ENCODE measurements at places on chromosomes 4 and X. TPM values are rescaled to one million over a fixed set of nuclear protein-coding genes. Genes with fewer than 3 reads are reported as not detected.
A peak's percentile ranks its signal among the peaks of the same experiment; 100 is the strongest.

GRCh38 chrX:43840265-43840664 lies 42.0 kb downstream of the MAOB start:
- peaks cover 7% of the 10 kb centered on the region for H3K27me3 ChIP-seq
- no peak overlapping the region for H3K4me3 ChIP-seq
- H3K36me3 ChIP-seq, result no peaks in the 10 kb centered on the region

DNA sequence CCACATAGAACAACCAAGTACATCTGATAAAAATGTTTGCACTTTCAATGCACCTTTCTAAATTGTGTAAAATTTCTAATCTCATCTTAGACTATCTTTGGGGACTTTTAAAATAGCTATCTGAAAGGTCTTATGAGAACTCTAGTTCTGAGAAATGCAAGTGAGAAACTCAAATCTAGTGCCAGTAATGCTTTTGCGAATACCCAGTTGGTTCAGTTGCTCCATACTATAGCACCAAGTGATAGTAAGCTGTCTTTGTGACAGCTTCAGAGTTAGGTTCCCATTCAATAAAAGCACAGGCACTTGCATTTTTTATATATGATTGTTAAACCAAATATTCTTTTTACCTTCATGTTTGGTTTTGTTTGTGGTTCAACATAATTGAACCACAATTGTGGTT lies 4.5 kb upstream of the ITM2A start:
- H3K27me3 ChIP-seq, result no peaks in the 10 kb centered on the region
- no peak for DNase-seq
- H3K27ac ChIP-seq, result no peak overlapping the region
- no peak overlapping the region for H3K4me3 ChIP-seq
- H3K36me3 ChIP-seq, result peaks cover 9% of the 10 kb centered on the region
- peaks cover 21% of the 10 kb centered on the region for H3K4me1 ChIP-seq

DNA sequence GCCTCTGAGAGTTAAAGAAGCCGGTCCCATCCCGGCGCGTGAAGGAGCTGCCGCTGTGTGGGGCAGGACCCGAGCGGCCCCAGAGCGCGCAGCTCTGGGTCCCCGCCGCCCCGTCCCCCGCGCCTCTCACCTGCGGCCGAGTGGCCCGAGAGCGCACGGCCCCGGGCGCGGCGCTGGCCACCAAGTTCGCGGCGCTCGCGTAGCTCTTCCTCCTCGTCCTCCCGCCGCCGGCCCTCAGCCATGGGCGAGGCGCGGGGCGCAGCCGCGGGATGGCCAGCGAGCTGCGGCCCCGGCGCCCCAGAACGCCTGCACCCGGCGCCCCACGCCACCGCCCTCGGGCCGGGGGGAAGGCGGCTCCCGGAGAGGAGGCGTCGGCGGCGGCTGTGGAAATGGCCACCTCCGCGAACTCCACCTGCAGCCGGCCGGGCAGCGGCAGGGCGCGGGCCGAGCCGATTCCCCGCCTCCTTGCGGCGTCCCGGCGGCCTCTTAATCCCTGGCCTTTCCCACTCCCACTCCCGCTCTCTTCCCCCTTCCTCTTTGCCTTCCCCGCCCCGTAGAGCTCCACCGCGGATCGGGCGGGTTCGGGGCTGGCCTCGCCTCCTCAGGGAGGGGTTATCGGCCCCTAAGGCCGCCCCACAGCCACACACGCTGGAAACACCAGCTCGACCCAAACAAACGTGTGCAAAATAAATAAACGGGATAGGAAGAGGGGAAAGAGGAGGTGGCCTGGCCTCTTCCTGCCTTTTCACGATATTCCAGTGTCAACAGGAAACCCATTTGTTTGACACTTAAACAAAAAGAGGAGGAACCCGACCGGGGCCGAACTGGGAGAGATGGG lies at the start of gene SH3D19:
TSS of gene SH3D19 (minus strand) at position 495 of the 838 bp plus-strand sequence. CDS start at position 242, 253 bp downstream.
- peak within 1 kb of the TSS; percentile 48 for H3K4me3 ChIP-seq
- no peak within 1 kb of the TSS for H3K27ac ChIP-seq

DNA sequence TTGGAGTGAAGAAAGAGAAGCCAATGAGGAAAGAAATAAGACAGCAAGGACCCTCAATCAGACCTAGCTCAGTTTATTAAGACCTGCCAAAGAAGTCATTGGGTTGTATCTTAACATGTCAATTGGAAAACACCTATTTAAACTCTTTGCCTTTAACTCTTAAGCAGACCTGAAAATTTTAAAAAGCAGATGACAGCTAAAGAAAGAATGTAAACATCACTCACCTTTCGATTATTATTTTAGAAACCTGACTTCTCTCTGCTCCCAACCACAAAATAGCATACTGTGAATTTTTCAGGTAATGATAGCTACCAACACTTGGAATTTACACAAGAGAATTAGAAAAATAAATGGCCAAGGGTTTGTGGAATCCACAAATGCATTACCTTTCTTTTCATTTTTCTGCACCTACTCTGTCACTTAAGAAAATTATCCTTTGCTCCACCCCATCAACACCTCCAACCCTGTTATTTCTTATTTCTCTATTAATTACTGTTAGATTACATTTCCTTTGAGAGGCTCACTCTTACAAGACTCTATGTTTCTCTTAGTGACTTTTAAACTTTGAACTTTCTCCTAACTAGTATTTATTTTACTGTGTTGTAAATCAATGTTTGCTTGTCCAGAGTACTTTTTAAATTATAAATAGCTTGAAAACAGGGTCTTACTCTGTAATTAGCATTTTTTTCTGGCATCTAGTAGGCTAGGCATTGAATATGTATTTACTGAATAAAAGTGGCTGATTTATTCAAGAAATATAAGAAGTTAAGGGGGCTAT lies 765 bp upstream of the SULT1E1 start:
- no peaks in the 10 kb centered on the region for H3K36me3 ChIP-seq
- H3K4me1 ChIP-seq, result no peaks in the 10 kb centered on the region
- no peaks in the 10 kb centered on the region for H3K27me3 ChIP-seq
- DNase-seq, result no peak
- no peak overlapping the region for H3K4me3 ChIP-seq
- H3K27ac ChIP-seq, result no peak overlapping the region

- H3K27ac ChIP-seq, result no peak overlapping the region
- no peaks in the 10 kb centered on the region for H3K36me3 ChIP-seq
- peak; percentile 49 for DNase-seq
Measured at GRCh38 chr4:159487284-159487747, 384.4 kb downstream of the RAPGEF2 start.

- peak; percentile 48 for DNase-seq
- no peaks in the 10 kb centered on the region for H3K27me3 ChIP-seq
- no peak overlapping the region for H3K4me3 ChIP-seq
- H3K4me1 ChIP-seq, result peaks cover 18% of the 10 kb centered on the region
Measured at GRCh38 chr4:183455431-183456195, 11.2 kb downstream of the CDKN2AIP start.

- DNase-seq, result no peak
- H3K27me3 ChIP-seq, result no peaks in the 10 kb centered on the region
- no peaks in the 10 kb centered on the region for H3K4me1 ChIP-seq
Measured at GRCh38 chr4:4590546-4590945, 48.7 kb upstream of the STX18 start.

DNA sequence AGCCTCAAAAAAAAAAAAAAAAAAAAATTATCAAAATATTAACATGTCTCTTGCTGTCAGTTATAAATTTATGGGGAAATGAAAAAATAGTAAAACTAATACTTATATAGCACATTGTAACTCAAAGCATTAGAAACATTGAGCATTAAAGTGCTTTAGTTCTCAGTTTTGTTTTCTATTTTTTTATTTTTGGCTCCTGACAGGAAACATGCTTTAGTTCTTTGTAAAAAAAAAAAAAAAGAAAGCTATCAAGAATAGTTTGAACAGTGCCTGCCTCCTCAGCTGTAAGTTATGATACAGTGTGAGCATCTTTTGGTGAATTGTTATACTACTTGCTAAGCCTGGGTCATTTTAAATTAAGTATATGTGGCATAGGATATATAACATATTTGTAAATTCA lies 5.1 kb upstream of the CENPC start:
- H3K27me3 ChIP-seq, result no peaks in the 10 kb centered on the region
- DNase-seq, result no peak
- H3K27ac ChIP-seq, result no peak overlapping the region
- H3K4me3 ChIP-seq, result no peak overlapping the region
- no peaks in the 10 kb centered on the region for H3K36me3 ChIP-seq

DNA sequence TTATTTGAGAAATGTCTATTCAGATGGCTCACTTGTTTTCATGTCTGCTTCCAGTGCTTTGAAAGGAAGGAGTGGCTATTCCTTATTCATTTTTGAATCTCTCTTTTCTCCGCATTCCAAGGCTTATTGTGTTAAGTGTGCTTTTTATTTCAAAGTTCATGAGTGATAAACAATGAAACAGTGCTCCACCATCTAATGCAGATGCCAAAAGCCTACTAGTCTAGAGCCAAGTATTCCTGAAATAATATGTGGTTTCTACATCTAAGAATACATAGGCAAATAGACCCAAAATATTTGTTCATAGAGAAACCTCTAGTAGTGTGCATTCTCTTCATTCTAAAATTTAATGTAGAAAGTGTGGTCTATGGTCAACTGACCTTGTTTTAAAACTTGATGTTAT lies 187.3 kb downstream of the GABRB1 start:
- no peak overlapping the region for H3K4me3 ChIP-seq
- no peak for DNase-seq
- no peaks in the 10 kb centered on the region for H3K36me3 ChIP-seq
- H3K4me1 ChIP-seq, result no peaks in the 10 kb centered on the region
- H3K27ac ChIP-seq, result no peak overlapping the region

DNA sequence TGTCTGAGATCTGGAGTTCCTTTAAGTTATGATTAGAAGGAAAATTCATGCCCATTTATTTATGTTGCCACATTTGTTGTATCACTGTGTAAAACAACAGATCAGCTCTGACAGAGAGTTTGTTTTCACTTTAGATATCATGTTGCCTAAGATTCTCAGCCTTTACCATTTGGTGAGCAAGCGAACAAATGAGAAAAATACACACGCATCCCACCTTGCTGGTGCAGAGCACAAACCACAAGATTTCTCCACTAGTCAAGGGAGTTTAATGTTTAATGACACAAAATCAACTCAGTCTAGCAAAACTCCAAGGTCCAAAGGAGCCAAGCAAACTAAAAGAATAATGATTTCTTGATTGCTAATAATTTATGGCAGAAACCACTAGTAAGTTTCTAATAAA lies 27.7 kb downstream of the FGF5 start:
- no peak overlapping the region for H3K27ac ChIP-seq
- peaks cover 17% of the 10 kb centered on the region for H3K27me3 ChIP-seq
- no peak overlapping the region for H3K4me3 ChIP-seq
- no peaks in the 10 kb centered on the region for H3K36me3 ChIP-seq
- H3K4me1 ChIP-seq, result no peaks in the 10 kb centered on the region
- no peak for DNase-seq

GRCh38 chrX:3326681-3327080 lies 19.8 kb downstream of the MXRA5 start:
- H3K27me3 ChIP-seq, result no peaks in the 10 kb centered on the region
- no peak overlapping the region for H3K4me3 ChIP-seq
- DNase-seq, result no peak
- H3K36me3 ChIP-seq, result no peaks in the 10 kb centered on the region

- no peak overlapping the region for H3K4me3 ChIP-seq
- no peaks in the 10 kb centered on the region for H3K4me1 ChIP-seq
- H3K36me3 ChIP-seq, result peaks cover 17% of the 10 kb centered on the region
- no peaks in the 10 kb centered on the region for H3K27me3 ChIP-seq
Measured at GRCh38 chrX:68534691-68535090, 35.8 kb downstream of the YIPF6 start.

DNA sequence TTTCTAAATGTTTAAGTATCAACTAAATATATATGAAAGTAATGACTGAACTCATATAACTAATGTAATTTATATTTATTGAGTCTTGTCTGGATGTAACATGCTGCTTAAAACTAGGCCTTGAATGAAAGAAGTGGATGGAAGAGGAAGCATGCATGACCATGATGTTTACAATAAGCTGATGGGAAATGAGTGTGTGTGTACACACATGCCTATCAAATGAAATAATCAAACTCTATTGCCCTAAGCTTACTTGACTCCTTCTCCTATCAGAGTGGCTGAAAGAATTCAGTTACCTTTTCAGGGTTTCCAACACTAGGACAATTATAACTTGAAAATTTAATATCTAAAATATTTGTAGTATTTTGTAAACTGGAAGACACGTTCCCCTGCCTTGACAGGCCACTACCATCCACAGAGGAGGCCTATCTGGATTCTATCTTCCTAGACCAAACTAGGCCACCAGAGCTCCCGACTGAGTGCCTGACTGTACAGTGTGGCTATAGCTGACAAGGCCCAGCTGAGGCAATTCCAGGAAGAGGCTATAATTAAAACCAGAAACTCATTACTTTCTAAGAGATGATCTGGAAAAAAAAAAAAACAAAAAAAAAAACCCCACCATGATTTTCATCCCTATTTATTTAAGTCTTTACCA lies 7.6 kb downstream of the ARSJ start:
- H3K4me1 ChIP-seq, result no peaks in the 10 kb centered on the region
- no peak overlapping the region for H3K27ac ChIP-seq
- no peaks in the 10 kb centered on the region for H3K36me3 ChIP-seq
- DNase-seq, result no peak
- no peak overlapping the region for H3K4me3 ChIP-seq

DNA sequence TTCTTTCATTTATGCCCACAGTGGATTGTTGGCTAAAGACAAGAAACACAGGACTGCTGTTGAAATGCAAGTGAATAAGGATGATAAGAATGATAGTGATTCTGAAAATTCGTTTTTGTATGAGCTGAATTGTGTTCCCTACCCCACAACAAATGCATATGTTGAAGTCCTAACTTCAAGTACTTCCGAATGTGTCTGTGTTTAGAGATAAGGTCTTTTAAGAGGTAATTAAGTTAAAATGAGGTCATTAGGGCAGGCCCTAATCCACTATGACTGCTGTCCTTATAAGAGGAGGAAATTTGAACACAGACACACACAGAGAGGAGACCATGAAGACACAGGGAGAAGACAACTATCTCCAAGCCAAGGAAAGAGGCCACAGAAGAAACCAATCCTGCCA lies 126.6 kb upstream of the ACSL4 start:
- H3K36me3 ChIP-seq, result no peaks in the 10 kb centered on the region
- no peak for DNase-seq
- H3K27ac ChIP-seq, result no peak overlapping the region
- H3K4me3 ChIP-seq, result no peak overlapping the region

DNA sequence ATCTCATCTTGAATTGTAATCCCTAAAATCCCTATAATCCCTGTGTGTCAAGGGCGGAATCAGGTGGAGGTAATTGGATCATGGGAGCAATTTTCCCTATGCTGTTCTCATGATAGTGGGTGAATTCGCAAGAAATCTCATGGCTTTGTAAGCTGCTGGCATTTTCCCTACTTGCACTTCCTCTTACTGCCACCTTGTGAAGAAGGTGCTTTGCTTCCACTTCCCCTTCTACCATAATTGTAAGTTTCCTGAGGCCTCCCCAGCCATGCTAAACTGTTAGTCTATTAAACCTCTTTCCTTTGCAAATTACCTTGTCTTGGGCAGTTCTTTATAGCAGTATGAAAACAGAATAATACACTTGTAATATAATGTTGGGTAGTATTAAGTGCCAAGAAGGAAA lies 1087.4 kb upstream of the SLIT2 start:
- H3K36me3 ChIP-seq, result no peaks in the 10 kb centered on the region
- H3K4me3 ChIP-seq, result no peak overlapping the region
- H3K27ac ChIP-seq, result no peak overlapping the region
- DNase-seq, result no peak
- no peaks in the 10 kb centered on the region for H3K4me1 ChIP-seq
- H3K27me3 ChIP-seq, result no peaks in the 10 kb centered on the region

GRCh38 chr4:40301603-40302002 lies 33.5 kb upstream of the CHRNA9 start:
- DNase-seq, result peak; percentile 79
- H3K27ac ChIP-seq, result peak overlapping the region; percentile 91
- peaks cover 84% of the 10 kb centered on the region for H3K4me1 ChIP-seq
- no peaks in the 10 kb centered on the region for H3K27me3 ChIP-seq
- peak overlapping the region; percentile 58 for H3K4me3 ChIP-seq

Gene COMMD8
- 27.9 TPM for total RNA-seq

Gene LAMTOR3
- 20.6 TPM for total RNA-seq

Gene BMX
- not detected for total RNA-seq

Gene MAGEA2B
- total RNA-seq, result not detected

Gene TLL1
- total RNA-seq, result not detected

Gene CENPVL2
- not detected for total RNA-seq

Gene SMIM10L2A
- 0.82 TPM for total RNA-seq
